ENCODE measurements at places on chromosomes 5 and 9. TPM values are rescaled to one million over a fixed set of nuclear protein-coding genes. Genes with fewer than 3 reads are reported as not detected.

Gene RASGEF1C
- total RNA-seq = 6.5 TPM

Gene SLC36A3
- total RNA-seq = not detected

Gene BRINP1
- 15.3 TPM for total RNA-seq

Gene SIT1
- total RNA-seq = not detected

Gene SLC45A2
- total RNA-seq = 6.4 TPM

Gene DNLZ
- 4.3 TPM for total RNA-seq

Gene CEL
- 0.77 TPM for total RNA-seq

Measured in camera-type eye (tissue), 1 donor.